Nucleus accumbens (tissue), 56 donors: ENCODE measurements at places on chromosomes 2 and 18.

DNA sequence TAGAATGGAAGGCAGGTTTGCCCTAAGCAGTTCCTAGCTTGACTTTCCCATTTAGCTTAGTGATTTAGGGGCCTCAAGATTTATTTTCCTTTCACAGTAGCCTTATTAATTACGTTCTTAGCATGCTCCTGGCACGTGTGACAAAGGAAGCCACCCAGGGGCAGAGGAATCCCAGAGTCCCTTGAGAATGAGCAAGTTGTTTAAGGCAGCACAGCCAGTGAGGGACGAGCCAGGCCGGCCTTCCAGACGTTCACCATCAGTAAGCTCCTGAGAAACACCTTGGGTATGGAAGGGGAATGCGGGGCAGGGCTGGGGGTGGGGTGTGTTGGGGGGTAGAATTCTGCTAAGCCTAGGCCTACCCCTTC lies 76.3 kb downstream of the SOWAHC start:
- DNase-seq, result no peak

DNA sequence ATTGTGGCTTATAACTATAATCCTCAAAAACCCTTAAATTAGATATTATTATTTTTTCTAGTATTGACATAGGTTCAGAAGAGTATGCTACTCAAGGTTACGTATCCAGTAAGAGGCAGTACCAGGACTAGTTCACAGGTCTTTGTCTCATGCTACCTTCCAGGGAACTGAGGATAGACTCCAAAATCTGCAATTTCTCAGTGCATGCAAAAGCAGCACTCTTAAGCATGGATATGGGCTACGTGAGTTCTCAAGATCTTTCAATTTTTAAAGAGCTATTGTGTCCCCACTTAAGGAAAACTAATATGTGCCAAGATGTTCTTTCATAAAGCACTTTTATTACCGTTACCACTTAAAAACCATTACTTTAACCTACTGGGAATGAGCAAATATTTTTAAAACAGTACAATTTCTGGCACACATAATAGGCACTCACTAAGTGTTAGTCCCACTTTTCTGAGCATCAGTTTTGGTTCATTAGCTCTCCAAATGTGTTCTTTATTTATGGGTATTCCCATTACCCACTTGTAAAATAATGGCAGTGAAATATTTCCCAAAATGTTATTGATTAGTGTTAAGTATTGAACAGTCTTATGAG lies 113.8 kb upstream of the TTN start:
- DNase-seq, result no peak

DNA sequence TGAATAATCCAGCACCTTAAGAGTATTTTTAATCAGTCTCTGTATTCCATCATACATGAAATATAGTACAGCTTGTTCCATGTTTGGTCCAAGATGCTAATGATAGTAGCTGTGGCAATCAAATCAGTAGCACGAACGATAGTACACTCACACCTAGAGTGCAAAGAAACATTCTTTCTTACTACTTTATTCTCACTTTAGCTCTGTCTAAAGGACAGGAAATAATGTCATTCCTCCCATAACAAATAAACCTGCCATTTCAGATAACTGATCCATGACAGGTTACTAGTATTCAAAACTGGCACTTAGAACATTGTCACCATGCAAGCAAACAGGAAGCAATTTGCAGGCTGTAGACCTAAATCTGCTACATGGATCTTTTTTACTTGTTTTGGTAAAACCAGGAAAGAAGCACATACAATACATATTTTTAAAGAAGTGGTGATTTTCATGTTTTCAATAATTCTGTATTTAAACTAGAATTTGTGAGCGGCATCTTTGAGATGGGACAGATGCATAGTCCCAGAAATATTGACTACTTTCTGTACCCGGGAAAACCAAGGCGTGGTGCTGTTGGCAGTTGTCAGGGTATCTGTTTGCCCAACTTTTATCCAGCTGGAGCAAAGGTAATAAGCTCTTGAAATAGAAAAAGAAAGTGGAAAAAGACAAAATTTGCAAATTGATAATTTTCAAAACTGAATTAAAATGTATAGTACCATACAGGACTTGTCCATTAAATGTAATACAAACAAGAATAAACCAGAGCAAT lies 49.5 kb downstream of the IKZF2 start:
- DNase-seq, result no peak

- no peak for DNase-seq
These were observed 194.6 kb downstream of the GPD2 start for GRCh38 chr2:156630579-156631337.

GRCh38 chr2:220847589-220847988 lies 724.5 kb downstream of the EPHA4 start:
- no peak for DNase-seq

DNA sequence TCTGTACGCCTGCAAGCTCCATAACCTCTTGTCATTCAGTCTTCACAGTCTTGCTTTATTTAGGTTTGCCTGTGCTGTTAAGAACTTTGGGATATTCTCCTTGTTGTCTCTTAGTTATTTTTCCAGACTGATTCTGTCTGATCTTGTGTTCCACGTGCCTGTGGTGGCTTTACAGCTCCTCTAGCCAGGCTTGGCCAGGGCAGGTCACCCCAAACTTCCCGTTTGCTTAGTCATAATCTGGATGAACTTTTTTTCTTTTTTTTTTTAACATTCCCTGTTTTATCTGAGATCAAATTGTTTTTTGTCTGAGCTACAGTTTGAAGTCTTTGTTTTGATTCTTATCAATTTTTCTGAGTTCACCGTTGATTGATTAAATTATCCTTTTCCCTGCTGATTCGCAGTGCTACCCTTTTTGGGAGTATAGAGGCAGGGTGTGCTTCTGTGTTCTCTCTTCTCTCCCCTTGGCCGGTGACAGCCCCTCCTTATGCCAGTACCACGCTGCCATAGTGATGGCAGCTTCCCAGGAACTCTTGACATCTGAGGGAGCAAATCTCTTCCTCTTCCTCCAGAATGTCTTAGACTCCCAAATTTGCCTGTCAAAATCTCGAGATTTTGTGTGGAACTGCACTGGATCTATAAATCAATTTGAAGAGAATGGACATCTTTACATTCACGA lies 2.5 kb downstream of the SP100 start:
- no peak for DNase-seq

- no peak for DNase-seq
These were observed 180.4 kb downstream of the MBD5 start for GRCh38 chr2:148201075-148202004.

GRCh38 chr2:219507581-219508443 lies 6.5 kb upstream of the ASIC4 start:
- no peak for DNase-seq

- DNase-seq, result no peak
These were observed 143.0 kb downstream of the AQP4 start for GRCh38 chr18:26722565-26722931.

- no peak for DNase-seq
These were observed 4.5 kb downstream of the SCYGR3 start for GRCh38 chr2:227610123-227610522.

DNA sequence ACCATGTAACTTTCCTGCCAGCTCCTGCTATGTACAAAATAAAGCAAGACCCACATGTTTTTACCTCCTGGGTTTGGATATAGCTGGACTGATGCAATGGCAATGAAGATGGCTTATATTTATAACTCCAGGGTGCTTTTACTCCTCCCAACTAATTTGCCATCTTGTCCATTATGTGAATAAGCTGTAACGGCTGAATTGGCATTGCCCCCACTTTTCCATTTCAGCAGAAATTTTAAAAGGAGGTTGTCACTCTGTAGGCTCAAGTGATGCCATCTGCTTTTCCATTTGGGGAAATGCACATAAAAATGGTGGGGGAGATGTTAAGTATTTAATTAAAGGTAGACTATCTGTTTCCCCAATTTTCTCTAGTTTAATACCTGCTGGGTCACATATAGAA lies 345.5 kb downstream of the ERBB4 start:
- no peak for DNase-seq

- no peak for DNase-seq
These were observed 79.5 kb downstream of the FARSB start for GRCh38 chr2:222576171-222577081.

GRCh38 chr18:28725876-28726275 lies 548.9 kb upstream of the CDH2 start:
- DNase-seq, result no peak

DNA sequence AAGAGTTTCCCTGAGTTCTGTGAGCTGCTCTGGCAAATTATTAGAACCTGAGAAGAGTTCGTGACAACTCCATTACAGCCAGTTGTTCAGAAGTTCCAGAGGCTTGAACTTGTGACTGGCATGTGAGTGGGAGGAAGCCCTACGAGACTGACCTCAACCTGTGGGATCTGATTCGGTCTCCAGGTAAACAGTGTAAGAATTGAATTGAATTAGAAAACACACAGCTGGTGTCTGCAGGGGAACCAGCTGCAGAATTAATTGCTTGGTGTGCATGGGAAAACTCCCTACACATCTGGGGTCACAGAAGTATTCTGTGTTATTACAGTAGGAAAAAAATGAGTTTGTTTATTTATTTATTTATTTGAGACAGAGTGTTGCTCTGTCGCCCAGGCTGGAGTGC lies 14.0 kb upstream of the ITSN2 start:
- no peak for DNase-seq

DNA sequence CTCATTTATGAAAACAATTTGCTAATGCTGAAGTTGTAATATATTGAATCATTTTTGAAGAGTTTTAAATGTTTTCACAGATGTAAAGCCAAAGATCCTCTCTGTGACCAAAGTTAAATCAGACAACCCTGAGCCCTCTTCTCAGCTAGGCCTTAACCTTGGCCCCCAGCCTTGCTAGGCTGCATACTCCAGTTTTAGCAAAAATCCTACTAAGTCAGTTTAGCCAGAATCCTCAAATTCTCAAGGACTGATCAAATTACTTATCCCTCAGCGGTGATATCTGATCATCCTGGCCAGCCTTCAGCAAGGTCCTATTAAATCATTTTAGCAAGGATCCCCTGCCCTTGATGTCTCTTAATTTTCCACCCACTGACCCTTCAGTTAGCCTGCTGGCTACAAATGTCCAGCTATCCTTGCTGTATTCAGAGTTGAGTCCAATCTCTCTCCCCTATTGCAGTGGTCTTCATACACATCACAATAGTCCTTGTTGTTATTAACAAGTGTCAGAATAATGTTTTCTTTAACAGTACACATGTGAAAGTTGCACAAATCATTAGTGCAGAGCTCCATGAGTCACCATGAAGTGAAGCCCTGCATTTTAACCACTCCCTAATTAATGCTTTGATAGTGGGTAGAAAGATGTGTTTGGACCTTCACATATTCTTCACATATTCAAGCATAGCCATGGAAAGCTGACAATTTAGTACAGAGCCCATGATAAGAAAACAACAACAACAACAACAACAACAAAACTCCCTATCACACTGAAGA lies 206.4 kb downstream of the NBAS start:
- DNase-seq, result no peak

DNA sequence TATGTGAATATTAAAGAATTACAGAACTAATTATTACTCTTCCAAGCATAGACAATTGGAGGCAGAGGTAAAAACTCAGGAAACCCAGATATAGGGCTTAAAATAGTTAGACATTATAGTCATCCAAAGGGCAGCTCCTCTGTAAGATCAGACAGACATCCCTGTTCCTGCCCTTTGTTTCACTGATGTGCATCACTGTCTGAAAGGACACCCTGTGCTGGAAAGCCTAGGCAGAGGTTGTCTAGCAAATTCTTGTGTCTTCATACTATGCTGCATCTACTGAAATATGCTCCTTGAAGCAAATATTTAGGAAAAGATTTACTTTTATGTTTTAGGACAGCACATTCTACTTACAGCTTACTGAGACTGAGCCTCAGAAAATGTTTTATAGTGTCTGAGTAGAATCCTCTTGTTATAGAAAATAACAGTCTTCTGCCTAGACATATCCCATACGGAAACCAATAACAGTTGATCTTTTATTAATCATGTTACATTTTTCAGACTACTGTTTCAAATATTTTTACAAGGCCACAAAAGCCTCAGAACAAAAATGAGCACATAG lies 977.3 kb upstream of the CDH2 start:
- DNase-seq, result no peak

DNA sequence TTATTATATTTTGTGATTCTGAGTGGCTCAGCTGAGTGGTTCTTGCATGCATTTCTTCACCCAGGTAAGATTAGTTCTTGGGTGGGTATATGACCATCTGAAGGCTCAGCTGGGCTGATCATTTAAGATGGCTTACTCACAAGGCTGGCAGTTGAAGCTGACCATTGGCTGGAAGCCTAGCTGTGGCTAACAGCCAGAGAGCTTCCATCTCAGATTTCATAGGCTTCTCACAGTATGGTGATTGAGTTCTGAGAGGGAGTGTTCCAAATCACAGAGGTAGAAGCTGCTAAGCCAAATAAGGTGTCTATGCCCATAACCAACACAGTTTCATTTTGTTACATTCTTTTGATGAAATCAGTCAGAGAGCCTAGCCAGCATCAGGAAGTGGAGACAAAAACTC lies 117.4 kb upstream of the RPRM start:
- DNase-seq, result no peak

GRCh38 chr2:110852051-110852450 lies 119.7 kb downstream of the ACOXL start:
- DNase-seq, result no peak

DNA sequence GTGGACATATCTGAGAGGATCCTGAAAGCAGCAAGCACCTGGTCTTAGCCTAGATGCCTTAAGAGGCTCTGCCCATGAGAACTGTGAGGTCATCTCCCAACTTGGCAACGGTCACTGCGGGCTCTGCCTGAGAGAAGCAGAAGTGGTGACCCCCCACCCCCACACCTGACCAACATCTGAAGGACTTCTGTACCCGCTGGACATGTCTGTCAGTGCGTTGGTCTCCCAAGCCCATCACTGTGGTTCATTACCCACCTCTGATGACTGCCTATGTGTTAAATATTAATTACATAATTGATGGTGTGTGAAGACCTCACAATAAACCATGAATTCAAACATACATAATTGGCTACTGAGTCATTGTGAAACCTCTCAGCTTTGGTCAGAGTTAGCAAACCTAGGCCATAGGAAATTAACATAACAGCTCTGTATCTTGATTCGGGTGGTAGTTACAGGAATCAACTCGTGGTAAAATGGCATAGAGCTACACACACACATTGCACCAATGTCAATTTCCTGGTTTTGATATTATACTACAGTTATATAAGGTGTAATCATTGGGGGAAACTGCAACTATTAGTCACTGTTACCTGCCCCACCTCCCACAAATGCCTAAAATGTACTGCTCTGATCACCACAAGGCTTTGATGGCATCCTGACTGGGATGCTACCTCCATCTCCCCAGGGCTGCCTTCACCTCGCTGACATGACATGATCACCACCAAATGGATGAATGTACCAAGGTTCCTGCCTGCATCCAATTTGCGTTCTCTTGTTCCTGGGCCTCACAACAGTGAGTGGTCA lies 4.3 kb upstream of the GALNT1 start:
- DNase-seq, result no peak

- no peak for DNase-seq
These were observed 102.3 kb upstream of the GATA6 start for GRCh38 chr18:22067109-22067508.
